ENCODE measurements at places on chromosomes 16 and 17. TPM values are rescaled to one million over a fixed set of nuclear protein-coding genes. Genes with fewer than 3 reads are reported as not detected.
A peak's percentile ranks its signal among the peaks of the same experiment; 100 is the strongest.

The TERB1 gene
- total RNA-seq: not detected

The GCGR gene
- not detected for total RNA-seq

DNA sequence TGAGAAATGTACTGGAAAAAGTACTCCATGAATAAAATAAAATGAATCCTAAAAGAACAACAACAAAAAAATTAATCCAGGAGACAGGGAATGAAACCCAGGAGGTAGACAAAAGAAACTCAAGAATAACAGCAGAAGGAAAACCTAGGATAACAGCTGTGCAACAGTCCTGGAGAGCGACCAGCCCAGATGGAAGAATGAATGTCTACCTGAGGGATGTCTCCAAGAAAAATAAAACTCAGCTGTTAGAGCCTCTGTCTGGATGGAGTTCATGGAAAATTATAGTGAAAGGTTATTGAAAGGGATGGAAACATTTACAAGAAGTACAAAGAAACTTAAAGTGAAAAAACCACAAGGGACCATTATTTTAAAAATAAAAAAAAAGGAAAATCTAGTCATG is 135.8 kb upstream of the CA10 start:
- no peak for DNase-seq

DNA sequence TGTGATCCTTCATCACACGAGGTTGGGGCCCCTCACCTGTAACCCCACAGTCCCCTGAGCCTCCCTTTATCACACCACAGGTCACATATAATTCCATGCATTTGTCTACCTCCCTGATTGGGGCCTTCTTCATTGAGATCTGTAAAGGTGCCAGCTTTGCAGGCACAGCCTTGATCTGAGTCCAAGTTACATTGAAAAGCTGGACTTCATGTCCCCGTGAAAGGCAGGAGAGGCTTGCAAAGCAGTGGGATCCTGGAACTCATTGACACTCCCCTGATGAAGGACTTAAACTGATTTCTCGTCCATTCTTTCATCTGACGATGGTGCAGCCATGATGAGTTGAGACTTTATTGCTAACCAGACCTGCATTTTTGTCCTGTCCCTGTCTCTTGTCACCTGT is 3.8 kb upstream of the SYT17 start:
- no peak for DNase-seq

- no peak for DNase-seq
Measured at GRCh38 chr16:3949946-3950342, 69.4 kb upstream of the CREBBP start.

The TEKT5 gene
- under 0.01 TPM for total RNA-seq

DNA sequence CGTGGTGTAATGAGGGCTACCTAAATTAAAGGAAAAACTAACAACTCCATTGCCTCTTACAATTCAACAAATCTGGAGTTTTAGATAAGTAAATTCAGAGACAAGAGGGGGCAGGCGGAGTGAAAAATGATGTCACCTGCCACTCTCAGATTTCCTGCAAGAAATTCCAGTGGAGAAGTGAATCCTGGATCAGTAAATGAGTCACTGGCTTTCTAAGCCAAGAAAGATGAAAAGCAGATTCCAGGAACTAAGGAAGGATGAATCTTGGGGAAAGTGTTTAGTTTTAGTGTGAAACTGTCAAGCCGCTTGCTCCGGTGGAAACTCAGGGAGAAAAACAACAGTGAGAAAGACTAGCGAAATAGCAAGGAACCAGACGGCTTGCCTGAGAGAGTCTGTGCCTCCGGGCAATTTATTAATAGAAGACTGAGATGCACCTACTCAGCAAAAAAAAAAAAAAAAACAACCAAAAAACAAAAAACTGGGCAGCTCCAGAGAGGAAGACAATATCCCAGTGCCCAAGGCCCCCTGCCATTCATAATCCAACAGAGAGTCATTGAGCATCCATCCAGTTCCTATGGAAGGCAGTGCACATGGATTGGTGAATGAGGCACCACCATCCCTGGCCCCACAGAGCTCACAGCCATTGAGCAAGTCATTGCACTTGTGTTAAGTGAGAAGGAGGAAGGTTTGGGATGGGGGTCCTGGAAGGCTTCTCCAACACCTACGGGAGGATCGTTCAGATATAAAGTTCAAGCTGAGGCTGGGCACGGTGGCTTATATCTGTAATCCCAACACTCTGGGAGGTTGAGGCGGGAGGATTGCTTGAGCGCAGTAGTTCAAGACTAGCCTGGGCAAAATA is 12.1 kb upstream of the RIPOR1 start:
- DNase-seq: no peak

- no peak for DNase-seq
Measured at GRCh38 chr16:51880776-51881175, 666.2 kb downstream of the TOX3 start.

- no peak for DNase-seq
Measured at GRCh38 chr16:73000020-73000906, 47.7 kb downstream of the ZFHX3 start.

- peak; percentile 99 for DNase-seq
Measured at GRCh38 chr16:84504420-84505248, at the start of gene MEAK7. TSS of gene MEAK7 (minus strand) at chr16:84504659. CDS start at chr16:84498086, 6,573 bp downstream.

DNA sequence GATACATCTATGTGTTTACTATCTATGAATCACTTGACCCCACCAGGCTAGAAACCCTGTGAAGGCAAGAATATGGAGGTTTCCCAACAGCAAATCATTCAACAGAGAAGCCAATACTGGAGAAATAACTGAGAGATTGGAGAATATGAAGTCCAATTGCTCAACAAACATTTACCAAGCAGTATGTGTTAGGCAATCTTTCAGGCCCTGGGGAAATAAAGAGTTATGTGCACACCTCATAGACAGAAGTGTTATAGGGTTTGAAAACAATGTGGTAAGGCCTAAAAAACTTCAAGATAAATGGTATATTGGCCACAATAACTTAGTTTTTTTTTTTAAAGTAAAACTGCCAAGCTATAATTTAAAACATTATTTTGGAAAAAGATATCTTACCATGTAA is 1245.8 kb downstream of the CDH11 start:
- no peak for DNase-seq

DNA sequence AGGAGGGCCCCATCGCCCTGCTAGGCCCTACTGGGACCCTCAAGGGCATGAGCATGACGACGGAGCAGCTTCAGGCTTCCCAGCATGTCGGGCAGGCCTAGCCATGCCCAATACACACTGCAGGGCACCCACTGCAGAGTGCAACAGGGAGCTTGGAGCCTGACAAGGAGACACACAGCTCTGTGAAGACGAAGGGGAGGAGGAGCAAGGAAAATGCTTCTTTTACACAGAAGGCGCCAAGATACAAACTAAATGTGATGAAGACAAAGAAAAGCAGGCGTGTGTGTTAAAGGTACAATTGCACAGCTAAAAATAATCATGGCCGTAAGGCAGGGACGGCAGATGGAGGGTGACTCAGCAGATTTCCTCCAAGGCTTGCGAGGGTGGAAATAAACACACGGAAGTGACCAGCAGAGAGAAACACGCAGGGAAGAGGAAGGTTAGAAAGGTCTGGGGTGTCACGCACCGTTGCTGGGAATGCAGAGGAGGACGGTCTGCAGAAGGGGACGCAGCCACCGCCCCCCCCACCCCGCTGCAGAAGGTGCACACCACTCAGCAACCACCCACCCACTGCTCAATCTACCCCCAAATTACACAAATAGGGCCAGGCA is 108.5 kb downstream of the ZNF778 start:
- no peak for DNase-seq

DNA sequence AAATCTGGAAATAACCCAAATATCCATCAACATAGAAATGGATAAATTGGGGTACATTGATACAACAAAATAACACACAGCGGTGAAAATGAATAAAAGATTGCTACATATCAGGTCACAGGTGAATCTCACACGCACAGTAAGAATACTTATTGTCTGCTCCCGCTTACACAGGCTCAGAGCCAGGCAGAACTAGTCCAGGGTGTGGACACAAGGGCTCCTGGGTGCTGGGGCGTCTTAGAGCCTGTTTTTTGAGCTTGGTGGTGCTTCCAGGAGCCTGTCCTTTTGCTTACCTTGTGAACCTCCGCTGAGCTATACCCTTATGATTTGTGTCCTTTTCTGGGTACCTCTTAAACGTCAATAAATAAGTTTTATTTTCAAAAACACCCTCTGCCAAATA is 19.8 kb upstream of the C16orf74 start:
- DNase-seq: no peak

The E4F1 gene
- 52.0 TPM for total RNA-seq

DNA sequence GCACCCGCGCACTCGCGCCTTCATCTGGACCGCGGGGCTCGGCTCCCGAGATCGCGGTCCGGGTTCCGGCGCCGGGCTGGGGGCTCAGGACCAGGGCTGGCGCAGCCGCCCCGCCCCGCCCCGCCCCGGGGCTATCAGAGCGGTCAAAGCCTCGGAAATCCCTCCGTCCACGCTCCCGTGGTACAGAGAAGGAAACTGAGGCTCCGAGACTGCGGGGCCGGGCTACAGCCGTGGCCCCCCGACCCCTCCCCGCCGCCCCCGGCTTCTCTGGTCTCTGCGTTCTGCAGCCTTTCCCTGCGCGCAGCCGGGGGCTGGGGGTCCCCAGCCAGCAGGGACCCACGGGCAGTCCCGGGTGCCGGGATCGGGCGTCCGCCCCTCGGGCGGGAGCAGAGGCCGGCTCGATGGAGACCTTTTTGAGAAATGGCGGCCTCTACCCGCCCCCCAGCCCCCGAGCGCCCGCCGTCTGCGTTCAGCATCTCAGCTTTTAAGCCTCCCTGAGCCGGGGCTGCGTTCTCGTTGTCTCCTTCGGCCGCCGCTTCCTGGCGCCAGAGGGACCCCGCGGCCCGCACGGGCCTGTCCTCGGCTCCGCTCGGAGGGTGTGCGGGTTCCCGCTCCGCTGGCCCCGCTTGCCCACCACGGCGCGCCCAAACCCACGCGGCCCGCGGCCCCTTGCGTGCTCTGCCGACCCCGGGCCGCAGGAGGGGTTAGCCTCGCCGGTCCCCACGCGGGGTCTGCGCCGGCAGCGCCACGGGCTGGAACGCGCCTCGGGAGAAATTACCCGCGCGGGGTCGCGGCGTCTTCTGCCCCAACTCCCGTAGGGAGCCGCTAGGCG is 1.5 kb upstream of the NPTX1 start:
- peak; percentile 59 for DNase-seq

The ZSCAN10 gene
- total RNA-seq: under 0.01 TPM

- DNase-seq: no peak
Measured at GRCh38 chr16:24288516-24288915, 32.4 kb downstream of the CACNG3 start.

DNA sequence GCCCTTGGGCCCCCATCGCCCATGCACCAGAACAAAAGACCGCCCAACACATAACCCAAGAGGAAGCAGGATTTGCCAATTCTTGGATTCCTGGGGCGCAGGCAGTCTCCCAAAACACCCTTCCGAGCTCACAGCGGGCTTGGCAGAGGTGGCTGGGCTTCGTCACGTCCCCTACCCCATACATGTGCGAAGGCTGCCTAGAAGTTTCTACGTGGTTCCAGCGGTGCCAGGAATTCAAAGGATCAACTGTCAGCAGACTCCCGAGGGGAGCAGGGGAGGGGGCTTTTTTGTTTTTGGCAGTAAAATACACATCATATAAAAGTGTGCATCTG is 80.8 kb upstream of the PLCG2 start:
- no peak for DNase-seq

DNA sequence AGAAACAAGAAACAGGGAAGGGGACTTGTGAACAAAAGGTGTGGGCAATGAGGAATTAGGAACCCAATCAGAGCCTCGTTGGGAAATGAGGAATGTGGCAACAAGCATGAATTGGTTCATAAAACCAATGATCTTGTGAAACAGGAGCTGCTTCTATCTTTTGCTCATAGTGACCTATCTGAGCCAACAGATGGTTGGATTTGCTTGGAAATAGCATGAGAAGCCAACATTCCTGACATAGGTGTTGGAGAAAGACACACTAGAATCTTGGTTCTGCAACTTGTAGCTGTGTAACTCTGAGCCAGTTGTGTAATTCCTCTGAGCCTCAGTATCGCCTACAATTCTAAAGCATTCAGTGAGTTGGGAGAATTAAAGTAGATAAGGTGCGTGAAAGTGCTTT is 251.9 kb upstream of the AXIN2 start:
- no peak for DNase-seq

GRCh38 chr16:57899771-57900661 is 70.9 kb downstream of the CNGB1 start:
- peak; percentile 82 for DNase-seq

DNA sequence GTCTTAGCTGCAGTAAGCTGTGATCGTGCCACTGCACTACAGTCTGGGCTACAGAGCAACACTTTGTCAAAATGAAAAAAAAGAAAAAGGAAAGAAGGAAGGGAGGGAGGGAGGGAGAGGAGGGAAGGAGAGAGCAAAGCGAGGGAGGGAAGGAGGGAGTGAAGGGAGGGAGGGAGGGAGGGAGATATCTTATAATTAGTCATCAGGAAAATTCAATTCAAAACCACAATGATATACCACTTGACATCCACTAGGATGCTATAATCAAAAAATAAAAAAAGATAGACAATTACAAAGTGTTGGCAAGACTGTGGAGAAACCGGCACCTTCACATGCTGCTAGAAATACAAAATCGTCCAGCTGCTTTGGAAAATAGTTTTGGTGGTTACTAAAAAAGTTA is 93.8 kb downstream of the CDC27 start:
- DNase-seq: no peak

GRCh38 chr16:10889855-10890254 is 12.9 kb downstream of the CIITA start:
- no peak for DNase-seq

The BEAN1 gene
- total RNA-seq: not detected

The PDE6G gene
- total RNA-seq: 14.8 TPM

DNA sequence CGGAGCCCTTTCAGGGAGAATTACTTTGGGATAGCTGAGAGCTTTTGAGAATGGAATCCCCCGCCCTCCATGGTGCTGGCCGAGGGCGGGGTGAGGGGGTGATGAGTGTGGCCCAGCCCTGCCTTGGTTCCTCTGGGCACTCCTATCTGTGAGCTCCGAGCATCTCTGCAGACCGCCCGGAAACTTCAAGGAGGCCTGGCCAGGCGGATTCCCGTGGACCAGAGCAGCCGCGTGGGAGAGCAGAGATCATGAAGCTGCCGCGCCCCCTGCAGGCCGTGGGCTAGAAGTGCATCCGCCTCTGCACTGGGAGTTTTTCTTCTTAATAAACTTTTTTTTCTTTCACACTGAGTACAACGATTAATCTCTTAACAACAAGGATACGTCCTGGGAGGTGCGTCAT is 392.9 kb upstream of the EEF2KMT start:
- DNase-seq: no peak

DNA sequence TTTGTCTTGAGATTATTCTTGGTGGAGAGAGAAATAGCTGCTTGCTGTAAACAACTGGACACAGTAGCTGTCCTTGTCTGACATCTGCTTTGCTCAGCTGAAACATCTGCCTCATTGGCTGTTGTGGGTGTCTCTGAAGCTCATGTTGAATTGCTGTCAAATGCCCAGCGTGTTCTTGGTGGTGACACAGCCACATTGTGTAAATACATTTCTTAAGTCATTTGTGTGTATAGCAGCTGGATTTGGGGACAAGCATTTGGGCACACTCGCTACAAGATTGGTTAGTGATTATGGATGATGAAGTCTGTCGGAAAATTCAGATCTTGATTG is 5.3 kb downstream of the FAM234A start:
- DNase-seq: no peak
